Activated T-helper 1 cell treated with Interleukin-2 at 50 U/mL for 16 hours (primary cell): ENCODE measurements at places on chromosomes 16 and 17.

DNA sequence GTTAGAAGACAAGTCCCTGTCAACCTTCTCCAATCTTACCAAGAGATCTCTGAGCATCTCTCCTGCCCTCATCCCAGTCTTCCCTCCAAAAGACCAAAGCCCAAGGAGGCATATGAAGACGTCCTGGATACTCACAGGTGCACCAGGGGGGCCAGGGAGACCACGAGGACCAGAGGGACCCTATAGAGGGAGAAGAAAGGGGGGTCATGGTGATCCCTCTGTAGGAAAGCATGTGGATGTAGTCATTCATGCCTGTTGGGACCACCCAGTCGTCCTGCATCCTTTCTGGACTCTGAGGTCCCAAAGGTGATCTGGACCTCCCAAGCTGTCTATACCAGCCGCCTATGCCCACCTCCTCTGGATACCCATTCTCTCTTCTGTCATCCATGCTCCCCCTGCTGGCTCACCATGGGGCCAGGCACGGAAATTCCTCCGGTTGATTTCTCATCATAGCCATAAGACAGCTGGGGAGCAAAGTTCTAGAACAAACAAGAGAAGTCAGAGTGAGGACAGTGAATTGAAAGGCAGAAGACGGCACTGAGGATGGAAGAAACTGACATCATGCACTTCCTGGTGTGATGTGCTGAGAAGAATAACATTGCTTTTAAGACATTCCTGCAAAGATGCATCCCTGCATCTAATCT, 3.3 kb downstream of the COL1A1 start:
- peak; percentile 20 for DNase-seq

GRCh38 chr17:948284-948852, 31.2 kb downstream of the NXN start:
- DNase-seq: no peak

- DNase-seq: no peak
Observed at GRCh38 chr17:4858068-4858881, 25.1 kb downstream of the MINK1 start.

GRCh38 chr16:65667011-65667578, 545.2 kb upstream of the CDH11 start:
- no peak for DNase-seq

- DNase-seq: no peak
Observed at GRCh38 chr17:11944587-11944986, 52.7 kb downstream of the ZNF18 start.

DNA sequence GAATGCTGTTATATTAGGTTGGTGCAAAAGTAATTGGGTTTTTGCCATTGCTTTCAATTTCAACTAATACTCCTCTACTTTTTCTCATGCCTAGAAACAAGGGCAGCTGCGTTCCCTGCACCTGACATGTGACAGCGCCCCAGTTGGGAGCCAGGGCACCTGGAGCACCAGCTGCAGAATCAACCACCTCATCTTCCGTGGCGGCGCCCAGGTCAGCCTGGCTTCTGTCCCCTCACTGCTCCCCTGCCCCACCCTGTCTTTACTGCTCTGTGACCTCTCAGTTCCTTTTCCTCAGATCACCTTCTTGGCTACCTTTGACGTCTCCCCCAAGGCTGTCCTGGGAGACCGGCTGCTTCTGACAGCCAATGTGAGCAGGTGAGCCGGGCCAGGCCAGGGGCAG, 16.4 kb upstream of the ITGAD start:
- DNase-seq: no peak

GRCh38 chr17:8377422-8377821, 918 bp upstream of the KRABD2 start:
- no peak for DNase-seq

- no peak for DNase-seq
Observed at GRCh38 chr16:67116388-67117311, 6.9 kb downstream of the PHAF1 start.

DNA sequence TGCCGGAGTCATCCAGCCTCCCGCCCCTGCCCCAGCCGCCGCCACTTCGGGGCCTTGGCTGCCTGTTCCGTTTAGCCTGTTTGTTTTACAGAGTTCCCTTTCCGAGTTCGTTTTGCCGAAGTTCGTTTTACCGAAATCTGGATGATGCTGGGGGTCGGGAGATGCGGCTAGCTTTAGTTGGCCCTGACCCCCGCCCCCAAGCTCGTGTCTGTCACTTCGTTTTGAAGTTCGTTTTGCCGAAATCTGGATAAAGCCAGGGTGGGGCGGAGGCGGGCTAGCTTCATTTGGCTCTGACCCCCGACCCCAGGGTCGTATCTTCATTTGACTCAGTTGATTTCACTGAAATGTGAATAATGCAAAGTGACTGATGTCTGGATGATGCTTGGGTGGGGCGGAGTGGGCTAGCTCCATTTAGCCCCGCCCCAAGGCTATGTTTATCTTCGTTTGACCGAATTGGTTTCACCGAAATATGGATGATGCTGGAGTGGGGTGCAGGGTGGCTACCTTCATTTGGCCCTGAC, 591 bp downstream of the PSMD7 start:
- no peak for DNase-seq

GRCh38 chr17:43359469-43360110, 39.2 kb upstream of the ARL4D start:
- DNase-seq: no peak

- no peak for DNase-seq
Observed at GRCh38 chr17:74790161-74791058, 14.3 kb upstream of the NAT9 start.
